ENCODE measurements at places on chromosomes 11 and 22.

GRCh38 chr11:111639226-111639925 lies 37.1 kb downstream of the SIK2 start:
- DNase-seq: no peak

DNA sequence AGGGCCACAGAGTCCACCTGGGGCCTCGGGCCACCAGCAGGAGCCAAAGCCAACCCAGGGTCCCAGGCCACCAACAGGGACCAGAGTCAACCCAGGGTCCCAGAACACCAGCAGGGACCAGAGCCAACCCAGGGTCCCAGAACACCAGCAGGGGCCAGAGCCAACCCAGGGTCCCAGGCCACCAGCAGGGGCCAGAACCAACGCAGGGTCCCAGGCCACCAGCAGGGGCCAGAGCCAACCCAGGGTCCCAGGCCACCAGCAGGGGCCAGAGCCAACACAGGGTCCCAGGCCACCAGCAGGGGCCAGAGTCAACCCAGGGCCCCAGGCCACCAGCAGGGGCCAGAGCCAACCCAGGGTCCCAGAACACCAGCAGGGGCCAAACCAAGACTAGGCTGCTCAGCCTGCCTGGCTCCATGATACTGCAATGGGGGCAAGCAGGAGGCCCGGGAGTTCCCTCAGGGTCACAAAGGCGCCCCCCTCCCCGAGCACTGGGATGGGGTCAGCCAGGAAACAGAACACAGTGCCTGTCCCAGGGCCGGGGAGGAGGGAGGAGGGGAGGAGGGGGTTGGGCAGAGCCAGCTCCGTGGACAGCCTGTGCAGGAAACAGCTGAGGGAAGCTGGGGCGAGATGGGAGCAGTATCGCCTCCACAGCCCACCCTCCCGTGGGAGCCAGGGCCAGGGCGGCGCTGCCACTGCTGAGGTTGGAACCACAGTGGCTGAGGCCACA lies 62.0 kb upstream of the PRR5 start:
- no peak for DNase-seq

- no peak for DNase-seq
Measured at GRCh38 chr11:27626269-27626937, 73.9 kb downstream of the BDNF start.

DNA sequence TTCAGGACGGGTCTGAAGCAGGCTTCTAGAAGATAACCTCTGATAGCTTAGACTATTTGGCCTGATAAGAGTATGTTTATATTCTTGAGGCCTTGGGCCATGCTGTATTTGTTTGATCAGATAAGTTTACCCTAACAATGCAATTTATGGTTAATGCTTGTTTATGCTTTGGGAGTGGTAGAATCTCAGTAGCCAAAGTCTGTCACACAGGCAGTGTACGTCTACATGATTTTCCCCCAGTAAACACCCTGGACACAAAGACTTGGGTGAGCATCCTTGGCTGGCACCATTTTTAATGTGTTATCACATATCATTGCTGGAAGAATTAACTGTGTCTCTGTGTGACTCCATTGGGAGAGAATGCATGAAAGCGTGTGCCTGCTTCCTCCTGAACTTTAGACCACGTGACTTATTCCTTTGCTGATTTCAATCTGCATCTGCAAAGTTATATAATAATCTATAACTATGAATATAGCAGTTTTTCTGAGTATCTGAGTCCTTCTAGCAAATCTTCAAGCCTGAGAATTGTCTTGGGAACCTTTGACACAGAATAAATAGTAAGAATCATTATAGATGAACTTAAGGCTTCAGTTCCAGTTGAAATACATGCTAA lies 172.4 kb downstream of the CASP12 start:
- DNase-seq: no peak
